ENCODE measurements at places on chromosomes 3 and 15.
A peak's percentile ranks its signal among the peaks of the same experiment; 100 is the strongest.

GRCh38 chr3:193572426-193572908 lies 17.8 kb upstream of the ATP13A4 start:
- DNase-seq, result peak; percentile 27

DNA sequence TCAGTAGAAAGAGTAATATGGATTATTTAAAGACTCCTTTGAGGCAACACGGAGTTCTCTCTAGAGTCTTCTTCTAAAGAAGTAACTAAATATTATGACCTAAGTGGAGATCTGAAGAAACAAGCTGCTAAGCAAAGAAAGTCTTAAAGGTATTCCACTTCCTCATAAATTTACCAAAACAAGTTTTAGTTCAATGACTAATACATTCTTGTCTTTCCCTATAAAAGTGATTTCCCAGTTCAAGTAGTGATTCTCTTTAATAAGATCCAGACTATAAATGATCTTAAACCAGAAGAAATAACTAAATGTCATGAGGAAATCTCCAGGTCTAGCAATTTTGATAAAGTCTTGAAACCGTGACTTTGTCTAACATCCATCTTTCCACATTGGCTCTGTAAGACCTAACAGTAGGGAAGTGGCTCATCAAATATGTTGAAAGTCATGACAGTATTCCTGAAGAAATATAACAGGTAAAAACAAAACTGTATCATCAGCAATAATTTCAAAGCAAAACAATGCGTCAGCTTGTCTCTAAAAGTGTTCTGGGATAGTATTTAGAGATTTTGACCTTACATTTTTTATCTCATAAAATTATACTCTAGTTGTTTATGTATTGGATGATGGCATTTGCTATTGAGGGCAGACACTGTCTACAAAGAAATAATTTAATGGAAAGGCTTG lies 51.8 kb upstream of the NEDD4 start:
- DNase-seq, result no peak

GRCh38 chr3:33313331-33313730 lies 36.1 kb downstream of the FBXL2 start:
- DNase-seq, result no peak

DNA sequence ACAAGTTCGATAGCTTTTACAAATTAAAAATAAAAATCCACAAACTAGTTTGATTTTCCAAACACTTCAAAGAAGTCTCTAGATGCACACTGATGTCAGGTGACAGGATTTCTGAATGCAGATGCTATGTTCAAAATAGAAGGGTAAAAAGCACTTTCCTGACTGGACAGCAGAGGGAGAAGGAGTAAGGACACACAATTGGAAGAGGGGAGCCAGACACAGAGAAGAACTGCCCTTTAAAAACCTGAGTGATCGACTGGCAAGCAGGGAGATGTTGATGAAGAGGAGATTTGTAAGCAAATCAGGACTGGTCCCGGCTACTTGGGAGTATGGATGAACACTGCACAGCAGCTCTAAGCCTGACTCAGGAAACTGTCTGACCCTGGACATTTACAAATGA lies 612.8 kb downstream of the MAGI1 start:
- DNase-seq, result no peak

DNA sequence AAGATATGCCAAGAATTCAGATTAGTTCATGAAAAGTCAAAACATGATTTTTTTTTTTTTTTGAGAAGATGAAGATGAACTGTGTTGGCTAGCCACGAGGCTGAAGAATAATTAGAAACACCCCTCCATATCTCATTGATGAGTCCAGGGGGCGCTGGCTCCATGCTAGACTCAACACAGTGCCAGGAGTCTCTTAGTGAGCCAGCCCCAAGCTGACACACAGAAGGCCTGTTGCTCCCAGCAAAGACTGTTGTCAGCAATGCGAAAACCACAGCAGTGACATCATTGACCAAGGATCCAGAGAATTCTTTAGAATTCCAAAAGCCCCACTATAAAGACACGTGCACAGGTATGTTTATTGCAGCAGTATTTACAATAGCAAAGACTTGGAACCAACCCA lies 185.2 kb downstream of the ANXA2 start:
- no peak for DNase-seq

GRCh38 chr3:197456261-197457091 lies 99.3 kb downstream of the BDH1 start:
- peak; percentile 30 for DNase-seq

GRCh38 chr3:183193762-183194689 lies 31.5 kb upstream of the LAMP3 start:
- no peak for DNase-seq

DNA sequence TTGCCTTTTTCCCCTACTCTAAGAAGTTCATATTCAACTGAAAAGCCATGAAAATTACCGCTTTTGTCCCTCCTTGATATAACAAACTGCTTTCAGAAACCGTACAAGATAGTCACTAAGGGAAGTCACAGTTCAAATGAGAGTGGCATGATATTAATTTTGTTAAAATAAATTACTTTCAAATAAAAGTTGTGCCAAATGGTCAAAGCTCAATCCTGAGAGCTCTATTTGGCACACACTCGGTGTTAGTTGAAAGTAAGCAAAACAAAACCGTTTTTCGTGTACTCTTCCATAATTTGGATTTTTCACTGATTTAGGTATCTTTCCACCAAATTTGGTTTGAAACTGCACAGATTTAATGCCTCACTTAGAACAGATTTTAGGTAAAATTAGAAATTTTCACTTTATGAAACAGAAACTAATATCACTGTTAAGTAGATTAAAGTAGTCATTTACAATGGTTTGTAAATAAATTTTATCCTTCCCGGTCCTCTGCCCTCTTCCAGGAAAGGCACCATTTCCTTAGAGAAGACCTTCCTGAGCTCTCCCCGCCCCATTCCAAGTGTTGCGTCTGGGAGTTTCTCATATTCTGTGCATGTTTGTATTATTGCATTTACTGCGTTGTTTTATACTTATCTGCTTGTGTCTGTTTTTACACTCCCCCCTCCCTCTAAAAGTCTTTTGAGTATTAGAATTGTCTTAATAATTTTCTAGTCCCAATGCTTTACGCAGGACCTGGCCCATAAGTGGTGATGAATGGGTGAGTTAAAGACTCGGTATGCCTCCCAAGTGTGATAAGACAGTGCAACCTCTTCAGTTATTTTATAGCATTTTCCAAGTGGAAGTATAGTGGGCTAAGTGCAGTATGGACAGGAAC lies 853 bp downstream of the TCAIM start:
- DNase-seq, result no peak

- no peak for DNase-seq
These were observed 49.8 kb upstream of the PRR23E start for GRCh38 chr3:127143172-127143571.

GRCh38 chr3:3189961-3190360 lies 10.5 kb upstream of the CRBN start:
- DNase-seq, result no peak

- peak; percentile 12 for DNase-seq
These were observed 37.6 kb upstream of the SLC9A9 start for GRCh38 chr3:143885780-143886427.

DNA sequence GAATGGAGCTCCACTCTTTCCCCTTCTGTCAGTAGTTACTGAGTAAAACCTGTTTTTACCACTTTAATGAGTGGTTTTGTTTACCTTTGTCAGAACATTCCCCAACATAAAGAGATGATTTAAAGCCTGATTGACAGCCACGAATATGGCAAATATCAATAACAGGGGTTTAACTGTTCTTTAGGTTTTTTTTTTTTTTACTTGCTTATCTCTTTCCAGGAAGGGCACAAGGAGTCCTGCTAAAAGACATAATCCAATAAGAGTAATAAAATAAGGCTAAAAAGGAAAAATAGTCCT lies 11.5 kb upstream of the UBE2Q2 start:
- DNase-seq, result no peak

GRCh38 chr3:160725338-160725737 lies 30.7 kb upstream of the PPM1L start:
- DNase-seq, result no peak

Measured in CD4-positive, alpha-beta T cell treated with Interleukin-1 beta for 1 hour (primary cell).